ENCODE measurements at places on chromosomes 2 and 18. TPM values are rescaled to one million over a fixed set of nuclear protein-coding genes. Genes with fewer than 3 reads are reported as not detected.

Gene ELOA2
- not detected for total RNA-seq

Gene SLC9A4
- total RNA-seq: not detected

Gene TMEM247
- not detected for total RNA-seq

Gene FAM161A
- 2.3 TPM for total RNA-seq

Gene PLA2R1
- total RNA-seq: 30.1 TPM

Gene MEP1B
- not detected for total RNA-seq

Gene PRSS56
- not detected for total RNA-seq

Gene OBSL1
- 57.1 TPM for total RNA-seq

Gene SLC8A1
- total RNA-seq: 139 TPM
